CD4-positive, alpha-beta T cell treated with Interleukin-4 for 1 hour (primary cell): ENCODE measurements at places on chromosomes 6 and 20.

GRCh38 chr6:41965429-41966213 is 24.0 kb upstream of the CCND3 start:
- DNase-seq = no peak

DNA sequence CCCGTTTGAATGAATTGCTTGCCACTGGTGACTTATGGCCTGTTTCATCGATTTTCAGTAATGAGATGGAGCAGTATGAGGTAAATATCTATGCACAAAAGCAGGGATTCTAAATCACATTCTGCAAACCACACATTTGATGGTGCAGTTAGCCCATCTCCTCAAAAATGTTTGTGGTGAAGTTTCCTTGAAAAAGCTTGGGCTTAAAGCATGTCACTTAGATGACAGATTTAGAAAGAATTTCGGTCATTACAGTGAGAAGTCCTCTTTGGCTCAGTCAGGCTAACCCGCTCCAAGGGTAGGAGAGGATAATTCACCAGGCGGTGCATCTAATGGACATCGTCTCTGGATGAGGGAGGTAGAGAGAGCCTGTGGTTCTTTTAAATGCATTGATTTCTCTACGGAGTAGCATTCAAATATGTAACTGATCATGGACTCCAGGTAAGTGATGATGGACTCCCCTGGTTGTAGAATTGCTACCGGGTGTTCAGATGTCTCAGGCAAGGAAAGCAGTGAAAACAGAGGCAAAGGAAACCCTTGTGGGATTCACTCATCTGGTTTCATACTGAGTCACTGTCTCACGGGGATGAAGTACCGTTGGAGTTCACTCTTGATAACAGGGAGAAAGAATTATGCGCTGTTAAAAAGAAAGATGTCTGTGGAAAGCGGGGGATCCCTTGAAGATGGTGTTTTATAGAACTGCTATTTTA is 65.3 kb downstream of the AIG1 start:
- DNase-seq = no peak

GRCh38 chr20:44720997-44721784 is 6.0 kb downstream of the CCN5 start:
- no peak for DNase-seq

GRCh38 chr6:89459501-89459900 is 26.5 kb downstream of the ANKRD6 start:
- no peak for DNase-seq

DNA sequence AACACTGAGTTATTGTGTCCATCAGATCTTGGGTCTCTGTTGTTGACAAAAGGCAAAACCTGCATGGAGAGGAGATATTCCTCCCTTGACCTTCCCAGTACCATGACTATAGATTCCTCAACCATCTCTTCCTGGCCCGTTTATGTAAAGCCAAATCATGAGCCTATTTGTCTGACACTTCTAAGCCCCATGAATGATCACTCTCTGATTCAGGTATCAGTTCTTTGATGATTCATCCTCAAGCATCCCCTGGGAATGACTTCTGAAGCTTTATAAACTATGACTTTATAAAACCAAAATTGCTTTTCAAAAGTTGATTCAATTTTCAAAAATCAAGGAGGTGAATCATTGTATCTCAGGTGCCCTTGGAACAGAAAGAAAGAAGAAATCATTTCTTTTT is 78.7 kb upstream of the LOC128125822 start:
- no peak for DNase-seq

- no peak for DNase-seq
These were observed 343.9 kb downstream of the SOX4 start for GRCh38 chr6:21937466-21937865.

GRCh38 chr6:111258615-111259088 is 171.3 kb downstream of the SLC16A10 start:
- no peak for DNase-seq

DNA sequence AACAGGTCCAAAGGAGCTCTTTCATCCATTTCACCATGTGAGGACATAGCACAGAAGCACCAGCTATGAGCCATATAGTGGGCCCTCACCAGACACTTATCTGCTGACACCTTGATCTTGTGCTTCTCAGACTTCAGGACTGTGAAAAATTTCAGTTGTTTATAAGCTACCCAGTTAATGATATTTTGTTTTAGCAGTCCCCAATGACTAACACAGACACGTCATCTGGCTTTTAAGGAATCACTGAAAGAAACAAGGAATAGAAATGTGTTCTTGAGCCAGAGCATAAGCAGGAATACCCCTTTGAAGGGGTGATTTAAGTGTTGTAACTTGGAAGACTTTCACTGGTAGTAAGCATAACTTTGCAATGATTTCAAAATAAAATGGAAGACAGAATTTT is 214.7 kb upstream of the PTCHD4 start:
- no peak for DNase-seq

DNA sequence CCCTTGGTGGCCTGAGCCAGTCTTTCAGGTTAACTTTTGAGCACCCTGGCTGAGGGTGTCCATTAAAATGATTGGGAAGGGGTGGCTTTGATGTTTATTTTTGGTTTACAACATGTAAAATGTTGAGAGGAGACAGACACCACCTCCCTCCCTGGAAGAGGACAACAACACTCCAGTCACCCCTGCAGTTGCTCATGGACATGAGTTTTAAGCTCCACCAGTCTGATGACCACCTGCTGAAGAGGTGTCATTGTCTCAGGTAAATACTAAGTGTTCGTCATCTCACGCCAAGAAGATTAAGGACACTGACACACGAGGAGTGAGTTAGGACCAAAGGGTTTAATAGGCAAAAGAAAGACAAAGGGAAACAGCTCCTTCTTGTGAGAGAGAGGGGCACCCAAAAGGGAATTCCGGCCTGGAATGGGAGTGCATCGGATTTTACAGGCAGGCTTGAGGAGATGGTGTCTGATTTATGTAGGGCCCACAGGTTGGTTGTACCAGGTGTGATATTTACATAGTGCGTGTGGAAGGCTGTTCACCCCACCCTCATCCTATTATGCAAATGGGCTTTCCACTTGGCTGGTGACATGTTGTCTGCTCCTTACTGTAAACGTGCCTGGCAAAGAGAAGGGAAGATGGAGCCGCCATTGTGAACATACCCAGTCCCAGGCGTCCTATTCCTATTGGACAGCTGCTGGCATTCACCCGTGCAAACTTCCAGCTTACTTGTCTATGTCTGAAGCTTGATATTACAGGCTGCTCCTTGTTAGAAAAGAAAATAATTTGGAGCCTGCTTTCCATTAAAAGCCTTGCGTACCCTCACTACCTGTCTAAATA is 6.6 kb downstream of the HLA-B start:
- DNase-seq = peak; percentile 54

DNA sequence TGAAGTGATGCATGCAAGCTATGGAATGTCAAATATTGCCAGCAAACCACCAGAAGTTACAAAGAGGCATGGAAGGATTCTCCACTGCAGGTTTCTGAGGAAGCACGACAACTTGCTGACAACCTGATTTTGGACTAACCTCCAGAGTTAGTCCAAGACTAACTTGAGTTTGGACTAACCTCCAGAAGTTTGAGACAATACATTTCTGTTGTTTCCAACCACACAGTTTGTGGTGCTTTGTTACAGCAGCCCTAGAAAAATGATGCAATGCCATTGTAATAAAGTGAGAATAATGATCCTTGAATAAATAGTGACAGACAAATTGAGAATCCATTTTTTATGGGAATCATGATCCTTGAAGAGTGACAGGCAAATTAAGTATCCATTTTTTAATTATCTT is 169.9 kb upstream of the HDDC2 start:
- DNase-seq = no peak

DNA sequence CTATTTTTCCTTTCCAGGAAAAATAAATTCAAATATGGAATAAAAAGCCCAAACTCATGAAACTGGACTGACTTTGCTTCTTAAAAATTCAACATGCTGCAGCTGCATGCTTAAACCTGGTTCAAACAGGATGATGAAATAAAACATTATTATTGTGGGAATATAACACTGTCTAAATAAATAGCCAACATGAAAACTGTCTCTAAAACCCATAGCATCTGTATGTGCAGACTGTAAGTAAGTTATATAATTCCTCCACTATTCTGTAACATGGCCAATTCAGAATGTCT is 30.4 kb upstream of the AHI1 start:
- no peak for DNase-seq

- no peak for DNase-seq
These were observed 26.8 kb upstream of the SLC17A3 start for GRCh38 chr6:25900843-25901242.
